ENCODE measurements at places on chromosomes 5 and 9.

DNA sequence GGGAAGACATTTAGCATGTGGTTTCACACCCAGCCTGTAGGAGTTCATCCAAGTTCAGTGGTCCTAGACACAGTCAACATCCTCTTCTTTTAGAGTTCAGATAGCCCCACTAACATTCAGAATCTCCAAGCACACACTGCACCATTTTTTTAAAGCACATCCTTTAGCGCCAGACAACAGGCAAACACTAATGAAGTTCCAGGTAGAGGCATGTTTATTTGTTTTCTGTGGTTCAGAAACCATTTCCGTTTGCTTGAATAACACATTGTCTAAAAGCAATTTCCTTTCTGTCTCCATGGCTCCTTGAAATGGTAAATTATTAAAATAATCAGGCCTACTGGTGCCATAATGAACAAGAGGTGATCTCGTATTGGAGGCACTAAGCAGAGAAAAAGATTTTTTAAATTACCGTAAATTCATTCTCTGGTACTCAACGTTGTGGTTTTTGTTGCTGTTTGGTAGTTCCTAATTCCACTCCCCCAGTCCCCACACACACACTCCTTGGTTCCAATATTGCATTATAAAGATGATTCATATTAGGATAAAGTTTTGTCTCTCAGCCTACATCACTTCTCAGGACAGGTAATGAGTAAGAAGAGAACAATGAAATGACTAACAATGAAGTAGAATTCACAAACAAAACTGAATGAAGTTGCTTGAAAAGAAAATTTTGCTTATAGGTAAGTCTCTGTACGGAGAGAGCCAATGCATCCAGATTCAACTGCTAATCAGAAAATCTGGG, 153.1 kb downstream of the PCSK1 start:
- DNase-seq, result no peak

GRCh38 chr5:90093751-90094485, 315.6 kb downstream of the CETN3 start:
- DNase-seq, result no peak

DNA sequence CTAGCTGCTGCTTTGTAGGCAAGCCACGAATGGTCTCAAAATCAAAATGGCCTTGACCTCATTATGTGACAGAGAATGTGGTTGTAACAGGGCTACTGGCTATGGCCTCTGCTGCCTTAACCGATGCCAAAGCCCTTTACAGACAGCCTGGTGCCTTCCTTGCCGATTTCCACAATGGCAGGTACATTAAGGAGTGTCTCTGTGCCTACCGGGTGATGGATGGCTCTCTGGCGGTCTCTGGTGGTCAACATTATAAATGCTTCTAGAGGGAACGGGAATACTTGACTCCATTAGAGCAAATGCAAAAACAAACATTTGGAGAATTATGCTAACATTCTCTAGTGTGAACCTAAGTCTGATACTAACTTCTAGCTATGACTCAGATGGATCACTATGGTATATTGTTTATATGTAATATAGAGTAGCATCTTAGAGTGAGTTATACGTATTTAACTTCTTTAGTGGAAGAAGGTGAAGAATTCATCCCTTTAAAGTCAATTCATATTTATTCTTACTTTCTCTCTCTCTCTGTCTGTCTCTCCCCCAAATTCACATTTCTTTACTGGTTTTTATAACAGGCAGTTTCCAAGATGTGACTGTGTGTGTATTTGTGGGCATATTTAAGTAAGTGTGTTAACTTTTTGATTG, 52.5 kb downstream of the RPS23 start:
- peak; percentile 20 for DNase-seq

- no peak for DNase-seq
Observed at GRCh38 chr5:43255704-43256103, 57.5 kb downstream of the HMGCS1 start.

- no peak for DNase-seq
Observed at GRCh38 chr5:157816682-157817386, 42.1 kb downstream of the CLINT1 start.
